Occipital lobe (tissue), 3 donors: ENCODE measurements at places on chromosomes 11 and 22. TPM values are rescaled to one million over a fixed set of nuclear protein-coding genes. Genes with fewer than 3 reads are reported as not detected.

PRSS23 gene
- total RNA-seq, result 11.1 TPM

PTH gene
- total RNA-seq, result not detected

NCF4 gene
- total RNA-seq, result 2.5 TPM

TNNT3 gene
- total RNA-seq, result 2.0 TPM
